HAP-1 (cell line): ENCODE measurements at places on chromosomes 7 and 10.

- no peak for DNase-seq
These were observed 121.3 kb upstream of the GDF10 start for GRCh38 chr10:47178537-47179290.

- DNase-seq, result no peak
These were observed 28.8 kb downstream of the MIOS start for GRCh38 chr7:7595451-7595850.

DNA sequence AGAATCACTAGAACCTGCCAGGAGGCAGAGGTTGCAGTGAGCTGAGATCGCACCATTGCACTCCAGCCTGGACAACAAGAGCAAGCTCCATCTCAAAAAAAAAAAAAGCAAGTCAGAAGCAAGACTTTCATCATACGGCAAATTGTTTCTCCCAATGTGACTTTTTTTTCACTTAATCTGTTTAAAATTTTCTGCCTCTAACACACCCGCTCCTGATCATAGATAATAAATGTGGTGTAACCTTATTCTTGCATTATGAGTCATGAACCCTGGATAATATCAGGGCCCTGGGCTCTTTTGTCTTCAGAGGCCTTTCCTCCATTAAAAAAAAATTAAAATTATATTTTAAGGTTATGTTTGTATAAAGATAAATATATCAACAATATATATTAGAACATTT is 111.4 kb upstream of the JCAD start:
- no peak for DNase-seq

GRCh38 chr10:84340187-84340586 is 11.8 kb downstream of the CCSER2 start:
- no peak for DNase-seq

GRCh38 chr7:8035192-8035591 is 66.6 kb downstream of the GLCCI1 start:
- DNase-seq, result no peak
